NCI-H774 (cell line): ENCODE measurements at places on chromosomes 5 and 9.

DNA sequence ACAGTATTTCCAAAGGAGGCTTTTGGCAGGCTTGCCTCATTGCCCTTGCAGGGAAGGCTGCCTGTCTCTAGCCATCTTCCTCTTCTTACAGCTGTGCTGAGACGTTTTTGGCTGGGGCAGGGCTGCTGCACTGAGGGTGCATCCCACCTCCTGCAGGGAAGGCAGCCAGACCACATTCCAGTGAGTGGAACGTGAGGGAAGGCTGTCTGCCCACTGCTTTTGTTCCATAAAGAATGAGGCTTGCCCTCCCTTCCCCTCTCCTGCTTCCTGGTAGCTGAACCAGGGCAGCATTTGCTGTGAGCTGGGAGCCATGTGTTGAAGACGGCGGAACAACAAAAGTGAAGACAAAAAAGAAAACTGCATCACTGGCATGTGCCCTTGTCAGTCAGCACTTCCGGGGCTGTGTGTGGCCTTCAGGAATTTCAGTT is 16.8 kb downstream of the MGAT1 start:
- no peak for DNase-seq

DNA sequence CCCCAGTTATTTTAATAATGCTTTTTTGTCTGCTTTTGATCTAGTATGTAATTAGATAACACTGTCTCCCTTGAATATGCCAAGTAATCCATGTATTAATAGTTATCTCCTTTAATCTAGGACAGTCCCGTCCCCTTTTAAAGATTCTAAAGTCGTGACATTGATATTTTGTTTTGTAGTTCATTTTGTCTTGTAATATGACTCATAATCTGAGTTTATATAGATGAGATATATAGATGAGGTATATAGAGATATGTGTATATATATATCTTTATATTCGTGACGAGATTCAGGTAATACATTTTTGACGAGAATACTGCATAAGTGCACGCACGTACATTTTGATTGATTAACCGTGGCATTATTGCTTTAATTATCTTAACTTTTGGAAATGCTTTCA is 1.6 kb downstream of the SREK1 start:
- no peak for DNase-seq

DNA sequence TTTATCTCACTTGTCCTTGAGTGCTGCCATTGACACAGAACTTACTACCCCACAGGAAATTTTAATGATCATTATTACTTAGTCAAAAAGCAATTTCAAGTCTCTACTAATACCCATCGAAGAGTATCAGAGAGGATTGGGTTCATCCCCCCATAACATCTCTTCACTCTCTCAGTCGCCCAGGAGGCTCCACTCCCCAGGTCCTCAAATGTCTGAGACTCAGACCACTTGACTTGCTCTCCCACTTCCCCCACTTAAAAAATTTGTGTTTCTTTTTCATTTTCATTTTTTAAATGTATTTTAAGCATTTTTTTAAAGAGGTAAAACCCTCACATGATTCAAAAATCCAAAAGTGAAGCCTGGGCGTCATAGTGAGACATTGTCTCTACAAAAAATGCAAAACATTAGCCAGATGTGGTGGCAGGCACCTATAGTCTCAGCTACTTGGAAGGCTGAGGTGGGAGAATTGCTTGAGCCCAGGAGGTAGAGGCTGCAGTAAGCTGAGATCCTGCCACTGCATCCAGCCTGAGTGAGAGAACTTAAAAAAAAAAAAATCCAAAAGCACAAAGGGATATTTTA is 56.8 kb upstream of the TRAF1 start:
- no peak for DNase-seq

- no peak for DNase-seq
These were observed 214.9 kb downstream of the KIAA0825 start for GRCh38 chr5:94403483-94403882.

GRCh38 chr5:60473654-60474053 is 226.3 kb downstream of the DEPDC1B start:
- no peak for DNase-seq
